ENCODE measurements at places on chromosomes 4 and X. TPM values are rescaled to one million over a fixed set of nuclear protein-coding genes. Genes with fewer than 3 reads are reported as not detected.

DNA sequence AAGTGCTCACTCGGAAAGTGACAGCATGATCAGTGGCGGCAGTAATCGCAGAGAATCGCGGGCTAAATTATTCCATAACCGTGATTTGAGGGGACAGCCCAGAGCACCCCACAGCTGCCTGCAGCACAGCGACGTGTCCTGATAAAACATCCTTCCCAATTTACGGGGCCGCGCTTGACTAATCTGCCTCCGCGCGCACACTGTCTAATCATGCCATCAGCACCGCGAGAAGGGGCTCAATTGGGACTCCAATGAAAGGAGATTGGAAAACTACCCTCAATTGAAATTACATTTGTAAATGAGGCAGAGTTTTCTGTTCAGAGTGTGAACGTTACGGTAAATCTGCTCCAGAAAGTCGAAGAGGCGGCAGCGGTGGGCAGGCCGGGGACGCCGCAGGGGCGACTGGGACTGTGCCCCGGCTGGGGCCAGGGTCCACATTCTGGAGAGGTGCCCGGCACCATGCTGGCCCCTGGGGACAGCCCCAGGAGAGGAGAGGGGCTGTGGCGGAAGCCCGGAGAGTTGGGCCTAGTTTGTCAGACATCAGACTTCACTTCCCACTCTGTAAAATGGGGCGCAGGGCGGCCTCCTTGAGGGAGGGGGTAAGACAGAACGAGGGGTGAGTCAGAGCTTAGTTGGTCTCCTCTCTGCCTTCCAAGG lies 107.7 kb downstream of the FAM53A start:
- no peak for DNase-seq
- H3K36me3 ChIP-seq = no peaks in the 10 kb centered on the region
- no peaks in the 10 kb centered on the region for H3K27me3 ChIP-seq
- H3K4me3 ChIP-seq = no peak overlapping the region
- no peak overlapping the region for H3K27ac ChIP-seq

The HPF1 gene
- 41.1 TPM for total RNA-seq

The GAGE12E gene
- total RNA-seq = not detected

The LRCH2 gene
- total RNA-seq = not detected

The TBX22 gene
- not detected for total RNA-seq

GRCh38 chrX:151815398-151815797 lies 80.9 kb downstream of the CNGA2 start:
- no peak overlapping the region for H3K27ac ChIP-seq
- H3K27me3 ChIP-seq = no peaks in the 10 kb centered on the region
- no peak for DNase-seq
- H3K36me3 ChIP-seq = no peaks in the 10 kb centered on the region
- H3K4me1 ChIP-seq = no peaks in the 10 kb centered on the region
- no peak overlapping the region for H3K4me3 ChIP-seq

- DNase-seq = no peak
- H3K4me3 ChIP-seq = no peak overlapping the region
- H3K36me3 ChIP-seq = no peaks in the 10 kb centered on the region
- H3K27ac ChIP-seq = no peak overlapping the region
- no peaks in the 10 kb centered on the region for H3K27me3 ChIP-seq
- no peaks in the 10 kb centered on the region for H3K4me1 ChIP-seq
These were observed 474.0 kb upstream of the NDST3 start for GRCh38 chr4:117560329-117560728.

The GCNA gene
- total RNA-seq = 3.2 TPM

GRCh38 chrX:103674531-103675454 lies 11.7 kb downstream of the MORF4L2 start:
- H3K36me3 ChIP-seq = peaks cover 24% of the 10 kb centered on the region
- H3K27ac ChIP-seq = no peak overlapping the region
- H3K27me3 ChIP-seq = no peaks in the 10 kb centered on the region
- H3K4me3 ChIP-seq = no peak overlapping the region
- no peak for DNase-seq
- no peaks in the 10 kb centered on the region for H3K4me1 ChIP-seq

- no peaks in the 10 kb centered on the region for H3K27me3 ChIP-seq
- peaks cover 4% of the 10 kb centered on the region for H3K4me1 ChIP-seq
- no peak within 1 kb of the TSS for H3K27ac ChIP-seq
- H3K36me3 ChIP-seq = no peaks in the 10 kb centered on the region
- peak within 1 kb of the TSS; percentile 59 for H3K4me3 ChIP-seq
These were observed at the start of gene SMIM10L2A for GRCh38 chrX:135421932-135422809. SMIM10L2A (plus strand) TSS chrX:135421944; CDS start chrX:135422132, 188 bp downstream.

The SPANXN3 gene
- total RNA-seq = not detected

The ANTXR2 gene
- 14.4 TPM for total RNA-seq
